Activated CD8-positive, alpha-beta memory T cell treated with anti-CD3 and anti-CD28 coated beads, Interleukin-2, amount 50 U/mL, for 48 hours (primary cell): ENCODE measurements at places on chromosomes 16 and 17.

DNA sequence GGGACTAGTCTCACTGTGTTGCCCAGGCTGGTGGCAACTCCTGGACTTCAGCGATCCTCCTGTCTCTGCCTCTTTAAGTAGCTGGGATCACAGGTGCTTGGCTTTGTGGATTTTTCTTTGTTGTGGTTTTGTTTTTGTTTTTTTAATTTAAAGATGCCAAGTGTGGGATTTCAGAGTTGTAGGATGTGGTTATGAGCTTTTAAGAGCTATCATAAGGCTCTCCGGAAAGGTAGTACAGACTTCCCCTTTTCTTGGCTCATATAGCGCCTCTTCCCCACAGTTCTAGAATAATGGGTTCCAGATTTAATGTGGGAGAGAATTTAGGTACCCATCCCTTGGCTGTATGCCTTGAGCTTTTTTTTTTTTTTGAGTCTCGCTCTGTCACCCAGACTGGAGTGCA is 17.1 kb downstream of the AKAP1 start:
- no peak for DNase-seq

- DNase-seq, result no peak
Observed at GRCh38 chr17:78342449-78343186, 17.3 kb downstream of the SOCS3 start.

DNA sequence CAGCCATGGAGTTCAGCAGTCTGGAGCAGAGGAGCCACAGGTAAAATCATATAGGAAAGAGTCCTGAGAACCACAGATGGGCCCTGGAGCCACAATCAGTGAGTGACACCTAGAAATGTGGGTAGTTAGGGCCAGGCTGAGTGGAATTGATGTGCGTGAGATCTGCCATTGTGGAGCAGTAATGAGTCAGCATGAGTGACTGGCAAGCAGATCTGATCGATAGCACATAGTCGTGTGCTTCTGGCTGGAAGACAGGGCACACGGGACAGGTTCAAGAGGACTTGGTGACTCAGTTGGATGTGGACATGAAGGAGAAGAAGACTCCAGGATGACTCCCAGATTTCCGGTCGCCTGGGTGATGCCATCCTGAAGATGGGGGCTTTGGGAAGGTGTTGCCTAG is 12.3 kb downstream of the ADORA2B start:
- peak; percentile 64 for DNase-seq

DNA sequence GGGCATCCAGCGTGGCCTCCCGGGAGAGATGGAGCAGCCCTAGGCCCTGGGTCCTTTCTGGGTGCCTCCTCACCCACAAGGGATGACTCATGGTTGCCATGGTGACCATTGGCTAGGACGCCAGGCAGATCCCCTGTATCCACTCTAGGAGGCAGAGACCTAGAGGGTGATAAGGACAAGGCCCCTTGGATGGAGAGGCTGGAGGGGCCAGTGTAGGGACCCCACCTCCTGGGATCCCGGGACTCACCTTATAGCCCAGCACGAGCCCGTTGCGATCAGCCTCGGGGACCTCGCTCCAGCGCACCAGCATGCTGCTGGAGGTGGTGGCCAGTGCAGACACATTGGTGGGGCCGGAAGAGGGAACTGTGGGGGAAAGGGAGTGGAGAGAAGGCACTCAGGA is 82.2 kb upstream of the CDC42EP4 start:
- DNase-seq, result no peak

DNA sequence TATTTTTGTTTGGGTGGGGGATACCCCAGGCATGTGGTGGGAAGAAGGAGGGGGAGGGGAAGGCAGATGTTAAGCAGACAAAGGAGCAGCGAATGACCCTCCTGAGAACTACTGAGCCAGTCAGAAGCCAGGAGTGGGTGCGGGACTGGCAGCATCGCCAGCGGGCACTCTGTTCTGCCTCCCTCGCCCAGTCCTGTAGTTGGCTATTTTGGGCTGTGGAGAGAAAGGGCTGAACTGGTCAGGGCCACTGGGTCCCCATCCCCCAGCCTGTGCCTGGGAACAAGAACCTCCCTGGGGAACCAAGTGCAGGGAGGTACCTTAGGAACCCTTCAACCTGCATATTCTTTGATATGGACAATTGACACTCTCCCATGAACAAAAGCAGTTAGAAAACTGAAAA is 6.4 kb downstream of the LRRC3C start:
- DNase-seq, result no peak

- DNase-seq, result no peak
Observed at GRCh38 chr16:84159007-84159406, 13.9 kb downstream of the DNAAF1 start.

DNA sequence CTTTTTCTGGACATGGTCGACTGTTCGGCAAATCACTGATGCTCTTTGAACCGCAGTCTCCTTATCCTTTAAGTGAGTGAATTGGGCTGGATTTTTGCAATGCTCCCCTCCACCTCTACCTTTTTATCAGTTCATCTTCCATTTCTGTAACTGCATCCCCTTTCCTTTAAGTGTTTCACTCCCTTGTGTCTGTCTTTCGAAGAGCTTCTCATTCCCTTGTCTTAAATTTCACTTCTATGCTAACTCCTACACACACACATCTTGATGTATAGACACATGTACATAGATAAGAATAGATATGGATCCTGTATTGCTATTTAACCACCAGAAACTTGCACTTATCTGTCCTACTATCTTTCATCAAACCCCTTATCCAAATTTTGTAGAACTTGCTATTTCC is 250.7 kb downstream of the PHKB start:
- DNase-seq, result no peak

DNA sequence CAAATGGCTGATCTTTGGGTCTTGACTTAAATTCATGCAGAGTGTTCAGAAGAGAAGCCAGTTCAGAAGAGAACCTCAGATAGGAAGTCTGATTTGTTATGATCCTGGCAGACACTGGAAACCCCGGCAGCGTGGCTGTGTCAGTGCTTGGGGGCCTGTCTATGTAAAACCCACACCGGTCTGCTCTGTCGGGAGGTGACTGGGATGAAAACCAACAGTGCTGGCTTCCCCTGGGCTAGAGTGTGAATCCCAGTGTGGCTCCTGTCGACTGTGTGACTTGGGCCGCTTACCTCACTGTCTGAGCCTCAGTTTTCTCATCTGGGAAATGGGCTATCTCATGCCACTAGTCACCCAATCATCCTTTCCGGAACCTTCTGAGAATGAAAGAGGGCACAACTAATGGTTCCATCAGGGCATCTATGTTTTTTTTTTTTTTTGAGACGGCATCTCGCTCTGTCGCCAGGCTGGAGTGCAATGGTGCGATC is 92.4 kb downstream of the FOXL1 start:
- no peak for DNase-seq

DNA sequence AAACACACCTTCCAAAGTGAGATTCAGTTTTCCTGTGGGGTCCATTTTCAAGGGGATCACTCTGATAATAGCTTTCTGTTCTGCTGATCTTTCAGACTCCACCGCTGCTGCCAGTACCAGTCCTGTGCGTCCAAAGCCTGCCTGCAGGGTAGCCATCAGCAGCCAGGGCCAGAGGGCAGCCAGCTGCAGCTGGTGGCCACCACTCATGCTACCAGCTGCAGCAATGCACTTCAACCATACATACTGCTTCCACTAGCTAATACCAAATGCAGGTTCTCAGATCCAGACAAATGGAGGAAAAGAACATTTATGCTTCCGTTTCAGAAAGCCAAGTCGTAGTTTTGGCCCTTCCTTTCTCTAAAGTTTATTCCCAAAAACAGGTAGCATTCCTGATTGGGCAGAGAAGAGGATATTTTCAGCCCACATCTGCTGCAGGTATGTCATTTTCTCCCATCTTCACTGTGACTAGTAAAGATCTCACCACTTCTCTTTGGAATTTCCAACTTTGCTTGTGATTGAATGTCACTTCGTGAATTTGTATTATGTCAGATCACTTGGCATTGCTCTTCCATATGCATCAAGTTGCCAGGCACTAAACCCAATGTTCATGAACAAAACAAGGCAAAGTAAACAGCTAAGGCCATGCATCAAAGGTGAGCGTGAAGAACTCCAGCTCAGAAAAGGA is 1.8 kb downstream of the RNF43 start:
- no peak for DNase-seq

DNA sequence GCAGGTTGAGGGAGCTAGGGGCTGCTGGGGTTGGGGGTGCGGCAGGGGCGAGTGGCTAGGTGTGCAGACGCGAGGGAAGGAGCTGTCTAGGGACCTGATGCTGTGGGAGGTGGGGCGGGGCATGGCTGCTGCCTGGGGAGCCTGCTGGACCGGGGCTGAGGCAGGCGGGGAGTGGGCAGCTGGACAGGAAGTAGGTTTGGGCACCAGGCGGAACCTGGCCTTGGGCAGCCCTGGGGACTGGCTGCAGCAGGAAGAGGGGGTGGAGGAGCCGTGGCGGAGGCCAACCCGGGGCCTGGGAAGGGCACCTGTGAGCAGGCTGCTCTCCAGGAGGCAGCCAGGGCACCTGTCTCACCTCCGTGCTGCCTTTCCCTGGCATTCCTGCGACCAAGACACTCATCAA is 5.9 kb upstream of the DNASE1L2 start:
- DNase-seq, result no peak

- peak; percentile 93 for DNase-seq
Observed at GRCh38 chr16:12819126-12820117, 15.7 kb upstream of the CPPED1 start.

DNA sequence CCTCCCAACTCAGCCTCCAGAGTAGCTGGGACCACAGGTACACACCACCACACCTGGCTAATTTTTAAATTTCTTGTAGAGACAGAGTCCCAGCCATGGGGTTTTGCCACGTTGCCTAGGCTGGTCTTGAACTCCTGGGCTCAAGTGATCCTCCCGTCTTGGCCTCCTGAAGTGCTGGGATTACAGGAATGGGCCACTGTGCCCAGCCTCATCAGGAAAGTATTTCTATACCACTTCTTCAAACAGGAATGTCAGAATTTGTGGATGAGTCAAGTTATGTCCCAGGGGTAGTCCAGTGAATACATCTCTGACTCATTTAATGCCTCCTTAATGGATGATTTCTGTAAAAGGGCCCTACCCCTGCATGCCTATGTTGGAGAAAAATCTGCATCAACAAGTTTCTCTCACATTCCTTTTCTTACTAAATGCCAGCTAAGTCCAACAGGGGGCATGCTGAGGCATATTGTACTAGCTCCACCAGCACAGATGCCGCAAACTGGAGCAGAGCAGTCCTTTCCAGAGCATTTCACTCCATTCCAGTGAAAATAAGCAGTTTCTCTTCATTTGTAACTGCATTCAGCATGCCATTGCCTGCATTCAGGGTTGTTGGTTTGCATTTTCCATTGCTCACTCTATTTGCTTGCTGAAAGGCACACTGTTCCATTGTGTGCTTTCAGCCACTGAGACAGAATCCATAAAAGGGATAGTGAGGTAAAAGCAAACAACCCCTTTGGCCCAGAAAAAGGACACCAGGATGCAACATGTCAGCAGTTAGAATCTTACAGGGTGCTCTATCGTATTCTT is 5.3 kb upstream of the CAVIN1 start:
- DNase-seq, result no peak

DNA sequence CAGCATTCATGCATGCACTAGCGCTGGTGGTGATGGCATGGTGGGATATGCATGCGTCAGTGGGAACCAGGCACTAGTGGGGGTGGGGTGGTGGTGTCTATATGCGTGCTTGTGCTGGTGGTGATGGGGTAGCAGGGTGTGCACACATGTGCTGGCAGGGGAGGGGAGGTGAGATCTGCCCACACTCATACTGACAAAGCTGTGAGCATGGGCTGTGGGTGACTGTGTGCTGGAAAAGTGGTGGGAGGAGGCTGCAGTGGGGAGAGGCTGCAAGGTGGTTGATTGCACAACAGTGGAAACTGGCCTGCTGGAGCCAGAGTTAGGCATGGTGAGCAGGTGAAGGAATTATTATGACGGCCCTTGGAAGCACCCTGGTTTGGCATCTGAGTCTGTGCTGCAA is 31.3 kb upstream of the TEKT1 start:
- DNase-seq, result no peak

GRCh38 chr17:13323990-13324389 is 277.7 kb downstream of the HS3ST3A1 start:
- no peak for DNase-seq

DNA sequence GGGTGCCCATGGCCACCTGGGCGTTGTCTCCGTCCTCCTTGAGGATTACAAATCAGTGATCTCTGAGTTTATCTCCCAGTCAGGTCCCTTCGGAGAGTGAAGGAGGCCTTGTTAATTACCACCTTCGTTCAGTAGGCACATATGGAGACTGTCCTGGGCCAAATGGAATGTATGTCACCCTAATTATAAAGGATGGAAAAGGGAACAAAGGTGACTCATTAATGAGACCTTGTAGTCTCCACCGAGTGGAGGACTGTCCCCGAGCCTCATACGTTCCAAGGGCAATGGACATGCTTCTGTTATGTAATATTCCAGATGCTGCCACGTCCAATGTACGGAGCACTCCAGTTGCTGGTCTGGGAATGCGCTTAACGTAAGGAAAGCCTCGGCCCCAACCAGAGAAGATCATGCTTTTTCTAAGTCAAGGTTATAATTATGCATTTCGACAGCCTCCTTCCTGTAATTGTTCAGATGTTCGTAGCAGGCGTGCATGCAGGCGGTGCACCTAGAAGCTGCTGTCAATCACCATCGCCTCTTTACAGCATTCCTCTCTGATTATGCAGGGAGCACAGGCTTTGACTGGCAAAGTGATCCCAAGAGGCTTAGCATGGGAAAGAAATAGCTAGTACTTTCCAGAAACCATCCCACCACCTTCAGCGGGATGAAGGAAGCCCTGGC is 22.4 kb upstream of the SEC14L1 start:
- DNase-seq, result no peak

DNA sequence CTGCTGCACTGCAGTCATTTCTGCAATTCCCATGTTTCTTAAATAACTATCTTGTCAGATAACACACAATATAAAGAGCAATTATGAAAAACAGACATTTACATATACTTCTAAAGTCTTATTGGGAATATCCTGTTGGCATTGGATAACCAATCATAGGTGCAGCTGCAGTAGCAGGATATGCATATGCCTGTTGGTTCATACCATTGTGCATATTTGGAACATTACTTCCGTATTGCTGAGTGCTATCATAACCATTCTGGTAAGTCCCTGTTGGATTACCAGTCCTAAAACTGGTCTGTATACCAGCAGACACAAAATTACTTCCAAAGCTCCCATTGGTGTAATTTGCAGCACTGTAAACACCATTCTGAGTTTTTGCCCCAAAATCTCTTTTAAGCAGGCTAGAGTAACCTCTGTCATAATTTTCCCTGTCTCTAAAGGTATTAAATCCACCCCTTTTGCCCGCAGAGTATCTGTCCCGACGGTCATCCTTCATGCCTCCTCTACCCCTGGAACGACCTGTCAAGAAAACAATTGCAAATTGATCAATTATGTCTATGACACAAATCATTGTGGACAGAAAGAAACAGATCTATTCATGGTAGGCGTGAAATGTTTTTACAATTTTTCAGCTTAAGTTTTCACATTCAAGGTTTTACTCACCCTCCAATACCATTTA is 3.1 kb upstream of the POLG2 start:
- DNase-seq, result no peak

DNA sequence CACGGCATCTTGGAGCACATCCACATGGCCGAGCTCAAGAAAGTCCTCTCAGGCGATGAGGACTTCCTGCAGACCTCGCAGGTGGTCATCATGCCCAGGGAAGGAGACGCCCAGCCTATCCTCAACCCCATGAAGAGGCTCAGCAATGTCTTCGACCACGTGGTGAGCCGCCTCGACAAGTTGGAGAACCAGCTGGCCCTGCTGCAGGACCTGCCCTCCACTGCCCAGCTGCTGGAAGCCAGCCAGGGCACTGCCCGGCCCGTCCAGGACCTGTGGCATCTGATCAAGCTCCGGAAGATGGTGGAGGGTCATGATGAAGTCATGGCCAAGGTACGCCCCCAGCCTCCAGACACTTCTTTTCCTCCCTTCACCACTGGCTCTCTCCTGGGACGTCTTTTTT is 440 bp downstream of the C16orf96 start:
- no peak for DNase-seq

GRCh38 chr17:71402661-71403141 is 718.1 kb upstream of the SOX9 start:
- DNase-seq, result no peak
